ENCODE measurements at places on chromosomes 1 and 21. TPM values are rescaled to one million over a fixed set of nuclear protein-coding genes. Genes with fewer than 3 reads are reported as not detected.

- DNase-seq: no peak
These were observed 270.3 kb downstream of the COL11A1 start for GRCh38 chr1:102838016-102838415.

SNAP47 gene
- polyA plus RNA-seq: 75.0 TPM

SLC25A34 gene
- polyA plus RNA-seq: 3.9 TPM

DNA sequence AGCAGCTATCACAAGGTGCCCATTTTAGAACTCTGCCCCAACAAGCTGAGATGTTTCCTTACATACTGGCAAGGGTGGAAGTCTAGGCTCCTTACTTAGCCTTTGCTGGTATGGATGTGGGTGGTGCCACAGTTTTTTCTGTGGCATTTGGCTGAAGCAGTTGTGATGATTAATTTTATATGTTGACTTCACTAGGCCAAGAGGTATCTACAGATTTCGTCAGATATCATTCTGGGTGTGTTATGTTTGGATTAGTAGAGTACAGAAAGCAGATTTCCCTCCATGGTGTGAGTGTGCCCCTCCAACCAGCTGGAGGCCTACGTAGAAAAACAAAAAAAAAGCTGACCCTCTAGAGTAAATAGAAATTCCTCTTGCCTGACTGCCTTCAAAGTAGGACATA is 317.0 kb downstream of the BARHL2 start:
- DNase-seq: no peak

GRCh38 chr1:11358984-11359383 is 86.0 kb downstream of the UBIAD1 start:
- peak; percentile 94 for DNase-seq

DNA sequence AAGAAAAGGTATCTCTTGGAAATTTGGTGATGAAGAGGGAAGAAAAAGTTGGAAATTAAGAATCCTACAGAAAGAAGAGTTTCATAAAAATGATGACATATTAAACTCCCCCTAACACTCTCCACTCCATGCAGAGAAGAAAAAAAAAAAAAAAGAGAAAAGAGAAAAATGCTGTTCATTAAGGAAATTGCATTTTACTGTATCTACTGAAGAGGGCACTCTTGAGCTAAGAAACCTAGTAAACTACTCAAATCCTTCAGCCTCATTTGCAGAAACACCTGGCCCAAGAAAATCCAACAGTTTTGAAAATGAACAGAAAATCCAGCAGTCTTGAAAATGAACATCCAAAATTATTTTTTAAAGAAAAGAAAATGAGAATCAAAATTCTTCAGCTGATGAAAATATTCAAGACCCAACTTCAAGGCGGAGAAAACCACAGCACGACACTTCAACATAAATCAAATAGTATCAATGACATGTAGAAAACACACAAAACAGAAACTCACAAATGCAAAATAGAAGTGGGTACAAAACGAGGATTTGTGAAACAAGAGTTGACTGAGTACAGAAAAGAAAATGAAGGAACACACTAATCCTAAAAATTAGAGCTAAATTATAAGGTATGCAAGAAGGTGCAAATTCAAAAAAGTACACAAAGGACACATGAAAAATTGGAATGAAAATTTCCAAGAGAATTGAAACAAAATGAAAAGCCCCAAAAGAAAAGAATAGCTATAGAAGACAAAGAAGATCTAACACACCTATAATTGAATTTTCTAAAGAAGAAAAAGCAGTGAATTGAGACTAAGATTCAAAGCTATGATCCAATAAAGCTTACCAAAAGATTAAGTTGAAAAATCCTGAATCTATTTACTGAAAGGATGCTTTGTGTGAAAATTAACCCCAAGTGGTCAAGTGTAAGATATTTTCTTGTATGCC is 73.2 kb upstream of the DNAJC6 start:
- no peak for DNase-seq

DNA sequence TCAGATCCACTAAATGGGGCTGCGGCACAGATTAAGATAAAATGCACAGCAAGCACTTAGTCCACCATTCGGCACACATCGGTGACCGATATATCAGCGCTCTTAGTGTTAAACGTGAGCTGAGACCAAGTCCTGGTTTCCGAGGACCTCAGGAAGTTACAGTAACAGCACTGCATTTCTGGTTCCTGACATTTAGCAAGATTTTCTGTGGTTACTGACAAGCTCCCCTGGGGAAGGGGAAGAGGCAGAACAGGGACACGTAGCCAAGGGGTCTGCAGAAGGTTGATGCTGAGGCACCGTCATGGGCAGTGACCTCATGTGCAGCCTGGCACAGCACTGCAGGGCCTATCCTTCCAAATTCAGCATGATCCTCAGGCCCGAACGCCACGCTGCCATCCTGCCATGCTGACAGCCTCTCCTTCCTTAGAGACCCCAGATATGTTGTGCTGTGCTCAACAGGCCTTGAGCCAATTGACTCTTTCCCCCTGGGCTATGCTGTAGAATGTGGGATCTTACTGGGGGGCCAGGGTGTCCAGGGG is 13.4 kb upstream of the PEF1 start:
- no peak for DNase-seq

KLHDC7A gene
- 0.25 TPM for polyA plus RNA-seq

PRAMEF4 gene
- not detected for polyA plus RNA-seq

PKLR gene
- polyA plus RNA-seq: 0.17 TPM

GRCh38 chr1:232718928-232719927 is 86.0 kb upstream of the MAP10 start:
- DNase-seq: no peak

SPATA21 gene
- polyA plus RNA-seq: not detected

CR1 gene
- 0.39 TPM for polyA plus RNA-seq

- DNase-seq: no peak
These were observed 18.9 kb downstream of the PGLYRP3 start for GRCh38 chr1:153293851-153294250.

- DNase-seq: no peak
These were observed 20.3 kb downstream of the SUSD4 start for GRCh38 chr1:223343692-223344091.

DNA sequence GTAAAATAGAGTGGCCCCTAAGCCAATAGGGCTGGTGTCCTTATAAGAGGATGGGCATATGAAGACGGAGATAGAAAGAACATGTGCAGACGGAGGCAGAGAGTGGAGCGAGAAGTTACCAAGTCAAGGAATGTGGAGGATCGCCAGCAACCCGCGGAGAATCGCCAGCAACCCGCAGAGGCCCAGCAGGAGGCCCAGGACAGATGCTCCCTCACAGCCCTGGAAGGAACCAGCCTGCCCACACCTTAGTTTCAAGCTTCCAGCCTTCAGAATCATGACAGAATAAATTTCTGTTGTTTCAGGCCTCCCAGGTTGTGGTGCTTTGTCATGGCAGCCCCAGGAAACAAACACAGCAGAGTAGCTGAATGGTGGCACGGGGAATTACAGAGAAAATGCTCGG is 9.6 kb downstream of the CLDN14 start:
- DNase-seq: no peak

PLEKHN1 gene
- not detected for polyA plus RNA-seq

DNA sequence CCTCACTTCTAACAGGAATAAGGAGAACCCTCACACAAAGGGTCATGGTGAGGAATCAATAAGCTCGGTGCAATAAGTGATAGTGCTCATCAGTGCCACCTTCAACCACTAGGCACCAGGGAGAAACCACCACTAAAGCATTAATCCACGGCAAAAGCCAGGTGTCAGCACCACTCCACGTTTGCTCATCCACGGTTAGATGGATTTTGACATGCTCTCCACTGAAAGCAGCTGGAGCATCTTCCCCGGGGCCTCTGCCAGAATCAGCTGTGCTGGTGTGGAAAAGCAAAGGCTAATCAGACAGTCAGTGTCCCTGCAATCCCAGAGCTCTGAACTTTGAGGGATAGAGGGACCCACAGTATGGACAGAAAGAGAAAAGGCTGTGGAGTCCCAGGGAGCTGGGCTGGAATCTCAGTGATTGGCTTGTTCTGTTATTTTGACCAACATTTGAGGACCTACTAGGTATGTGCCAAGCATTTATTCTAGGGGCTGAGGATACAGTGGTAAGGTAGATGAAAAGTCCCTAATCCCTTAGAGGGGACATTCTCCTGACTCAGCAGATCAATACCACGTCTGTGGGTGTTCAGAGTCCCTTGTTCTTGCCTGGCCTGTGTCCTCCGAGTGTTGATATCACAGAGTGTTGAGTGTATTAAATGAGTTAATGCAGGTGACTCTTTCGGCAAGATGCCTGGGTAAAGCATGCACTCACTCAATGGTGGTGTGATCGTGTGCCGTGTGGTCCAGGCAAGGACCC is 41.3 kb downstream of the FHAD1 start:
- peak; percentile 43 for DNase-seq

DNA sequence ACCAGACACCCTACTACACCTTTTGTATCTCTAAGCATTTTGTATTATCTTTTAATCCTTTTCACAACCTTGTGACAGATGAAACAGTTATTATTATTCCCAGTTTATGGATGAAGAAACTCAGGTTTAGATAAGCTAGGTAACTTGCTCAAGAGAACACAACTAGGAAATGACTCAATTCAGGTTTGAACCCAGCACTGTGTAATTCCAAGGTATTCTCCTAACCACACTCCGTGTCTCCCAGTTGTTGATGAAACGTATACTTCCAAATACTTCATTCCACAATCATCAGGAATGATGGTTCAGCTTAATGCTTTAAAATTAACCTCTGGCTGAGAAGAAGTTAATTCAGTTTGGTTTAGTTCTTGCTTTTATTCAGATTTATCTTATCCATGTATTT is 51.7 kb upstream of the MRPS6 start:
- DNase-seq: no peak

CYP4X1 gene
- polyA plus RNA-seq: 1.6 TPM

SLFNL1 gene
- 0.27 TPM for polyA plus RNA-seq

C1QA gene
- 86.1 TPM for polyA plus RNA-seq

DNA sequence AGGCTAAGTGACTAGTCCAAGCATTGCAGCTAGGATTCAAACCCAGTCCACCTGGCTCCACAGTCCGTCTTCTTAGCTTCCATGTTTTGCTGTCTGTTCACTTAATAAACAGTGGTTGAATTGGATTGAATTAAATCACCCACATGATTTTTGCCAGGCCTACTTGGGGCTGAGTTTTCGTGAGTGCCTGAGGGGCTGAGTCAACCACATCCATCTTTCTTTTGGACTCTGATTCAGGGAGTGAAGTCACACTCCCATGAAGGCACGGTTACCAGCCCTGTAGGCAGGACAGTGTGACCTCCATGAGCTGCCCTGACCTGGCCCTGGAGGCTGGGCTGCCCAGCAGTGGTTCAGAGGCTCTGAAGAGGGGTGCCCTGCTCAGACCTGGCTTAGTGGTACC is 123.7 kb downstream of the ACTL8 start:
- no peak for DNase-seq

GRCh38 chr1:94734963-94735901 is 84.9 kb upstream of the SLC44A3 start:
- no peak for DNase-seq

- no peak for DNase-seq
These were observed 3.2 kb upstream of the GUK1 start for GRCh38 chr1:228136901-228137300.

DNA sequence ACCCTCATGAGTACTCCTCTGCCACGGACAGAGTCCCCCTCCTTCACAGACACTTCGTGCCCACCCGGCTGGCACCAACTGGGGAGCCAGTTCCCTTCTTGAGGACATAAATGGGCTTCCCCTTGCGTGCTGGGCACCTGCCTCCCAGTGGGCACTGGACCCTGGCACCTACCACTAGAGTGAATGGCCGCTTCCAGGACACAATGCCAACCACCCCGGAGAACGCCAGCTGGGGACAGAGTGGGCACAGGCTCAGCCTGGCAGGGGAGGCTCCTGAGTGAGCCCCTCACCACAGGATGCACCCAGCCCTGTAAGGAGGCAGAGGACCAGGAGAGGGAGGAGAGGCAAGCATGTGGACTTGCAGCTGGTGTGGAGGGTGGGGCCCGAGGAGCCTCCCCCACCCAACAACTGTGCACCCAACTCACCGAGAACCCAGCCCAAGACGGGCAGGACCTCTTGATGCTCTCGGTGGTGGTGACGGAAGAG is 1.0 kb downstream of the ENTREP3 start:
- no peak for DNase-seq

DNA sequence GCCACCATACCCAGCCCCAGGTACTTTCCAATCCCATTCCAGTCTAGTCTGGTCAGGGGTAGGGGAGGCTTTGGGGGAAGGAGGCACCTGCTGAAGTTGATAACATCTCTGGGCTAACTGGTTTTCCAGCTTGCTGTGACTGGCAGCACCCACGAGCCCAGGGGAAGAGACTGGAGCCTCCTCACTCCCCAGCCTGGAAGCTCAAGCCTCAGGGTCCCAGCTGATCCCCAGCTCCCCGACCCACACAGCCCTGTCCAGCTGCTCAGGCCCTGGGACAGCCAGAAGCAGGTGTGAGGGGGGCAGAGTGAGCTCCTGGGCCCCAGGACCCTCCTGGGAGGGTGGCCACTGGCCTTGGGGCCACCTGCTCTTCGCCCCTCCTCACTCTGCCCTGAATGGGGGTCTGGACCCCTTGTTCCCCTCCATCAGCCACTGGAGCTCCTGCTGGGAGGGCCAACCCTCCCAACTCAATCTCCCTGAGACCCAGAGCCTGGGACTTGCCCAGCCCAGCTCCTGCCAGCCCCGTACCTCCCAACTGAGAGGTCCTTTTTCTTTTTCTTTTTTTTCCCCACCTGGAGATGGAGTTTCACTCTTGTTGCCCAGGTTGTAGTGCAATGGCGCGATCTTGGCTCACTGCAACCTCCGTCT is 23.5 kb upstream of the RNU1-4 start:
- DNase-seq: no peak

NTMT2 gene
- 0.59 TPM for polyA plus RNA-seq

OR2T35 gene
- not detected for polyA plus RNA-seq

GRCh38 chr1:151294742-151295462 is 12.8 kb downstream of the ZNF687 start:
- DNase-seq: peak; percentile 52

GRCh38 chr1:78834201-78834741 is 172.3 kb downstream of the ADGRL4 start:
- no peak for DNase-seq

ATP5PO gene
- polyA plus RNA-seq: 340 TPM

DNA sequence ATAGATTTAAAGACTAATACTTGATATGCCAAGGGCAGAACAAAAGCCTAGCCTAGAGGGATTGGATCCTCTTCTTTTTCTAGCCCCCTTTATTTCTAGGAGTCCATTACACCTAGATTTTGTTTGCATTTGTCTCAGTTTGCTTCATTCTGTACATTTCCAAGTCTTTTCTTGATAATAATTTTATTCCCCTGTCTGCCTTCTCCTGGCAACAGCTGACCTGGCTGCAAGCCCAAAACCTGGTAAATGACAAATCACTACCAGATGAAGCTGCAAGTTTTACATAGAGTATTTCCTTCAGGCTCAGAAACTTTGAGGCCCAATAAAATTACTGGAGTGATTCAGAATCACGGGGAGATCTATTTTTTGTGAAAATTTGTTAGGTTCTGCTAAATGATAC is 36.5 kb upstream of the LHX8 start:
- peak; percentile 44 for DNase-seq

- no peak for DNase-seq
These were observed 114.8 kb downstream of the KCNK1 start for GRCh38 chr1:233728721-233729120.

PAFAH2 gene
- 8.7 TPM for polyA plus RNA-seq

- no peak for DNase-seq
These were observed 4.5 kb downstream of the ZBED6 start for GRCh38 chr1:203799971-203800370.

All from brain (organoid and tissue), 16 donors.